ENCODE measurements at places on chromosomes 5 and 9. TPM values are rescaled to one million over a fixed set of nuclear protein-coding genes. Genes with fewer than 3 reads are reported as not detected.

N4BP3 gene
- 11.8 TPM for polyA plus RNA-seq

CCDC171 gene
- polyA plus RNA-seq = 0.19 TPM

GRCh38 chr9:115018547-115019435, 88.4 kb upstream of the TNFSF8 start:
- DNase-seq = no peak

DNA sequence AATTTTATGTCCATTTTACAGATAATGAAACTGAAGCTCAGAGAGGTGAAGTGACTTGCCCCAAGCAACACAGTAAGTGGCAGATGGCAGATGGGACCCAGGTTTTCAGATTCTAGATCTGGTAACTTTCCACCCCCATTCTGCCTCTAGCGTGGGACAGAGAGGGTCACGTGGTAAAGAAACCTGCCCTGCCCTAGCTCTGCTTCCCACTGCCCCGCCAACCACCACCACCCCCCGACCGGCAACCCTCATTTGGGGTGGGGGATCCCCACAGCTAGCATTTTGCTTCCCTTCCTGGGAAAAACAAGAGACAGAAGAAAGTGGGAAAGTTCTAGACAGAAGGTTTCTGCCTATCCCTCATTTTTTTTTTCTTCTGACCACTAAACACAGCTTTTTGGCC, 172.5 kb downstream of the ACTL7B start:
- DNase-seq = no peak

DNA sequence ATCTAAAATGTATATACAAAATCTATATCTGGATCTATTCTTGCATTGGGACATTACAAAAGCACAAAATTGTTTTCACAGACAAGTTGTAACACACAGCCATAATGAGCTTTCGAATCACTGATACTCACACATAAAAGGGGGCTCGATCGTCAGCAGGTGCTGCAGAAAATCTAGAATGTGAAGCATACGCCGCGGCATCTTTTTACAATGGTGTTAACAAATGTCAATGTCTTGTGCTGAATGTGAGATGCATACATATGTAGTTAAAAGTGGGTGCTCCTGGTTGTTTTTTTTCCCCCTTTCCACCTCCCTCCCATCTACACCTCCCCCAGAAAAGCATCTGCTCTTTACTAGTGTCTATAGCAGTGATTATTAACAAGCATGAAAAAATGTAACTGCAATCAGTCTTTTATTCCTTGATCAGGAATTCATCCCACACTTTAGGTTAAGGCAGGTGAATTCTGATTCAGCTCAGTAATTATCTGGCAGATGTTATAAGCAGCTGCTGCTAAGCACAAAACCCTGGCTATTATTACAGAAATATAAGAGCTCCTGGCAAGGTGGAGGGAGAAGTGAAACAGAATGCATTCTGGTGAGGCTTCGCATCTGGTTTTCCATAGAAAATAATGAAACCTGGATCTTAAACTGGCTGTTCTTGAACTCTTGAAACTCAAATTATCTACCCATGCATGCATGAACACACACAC, 114.1 kb downstream of the MPDZ start:
- no peak for DNase-seq

DNA sequence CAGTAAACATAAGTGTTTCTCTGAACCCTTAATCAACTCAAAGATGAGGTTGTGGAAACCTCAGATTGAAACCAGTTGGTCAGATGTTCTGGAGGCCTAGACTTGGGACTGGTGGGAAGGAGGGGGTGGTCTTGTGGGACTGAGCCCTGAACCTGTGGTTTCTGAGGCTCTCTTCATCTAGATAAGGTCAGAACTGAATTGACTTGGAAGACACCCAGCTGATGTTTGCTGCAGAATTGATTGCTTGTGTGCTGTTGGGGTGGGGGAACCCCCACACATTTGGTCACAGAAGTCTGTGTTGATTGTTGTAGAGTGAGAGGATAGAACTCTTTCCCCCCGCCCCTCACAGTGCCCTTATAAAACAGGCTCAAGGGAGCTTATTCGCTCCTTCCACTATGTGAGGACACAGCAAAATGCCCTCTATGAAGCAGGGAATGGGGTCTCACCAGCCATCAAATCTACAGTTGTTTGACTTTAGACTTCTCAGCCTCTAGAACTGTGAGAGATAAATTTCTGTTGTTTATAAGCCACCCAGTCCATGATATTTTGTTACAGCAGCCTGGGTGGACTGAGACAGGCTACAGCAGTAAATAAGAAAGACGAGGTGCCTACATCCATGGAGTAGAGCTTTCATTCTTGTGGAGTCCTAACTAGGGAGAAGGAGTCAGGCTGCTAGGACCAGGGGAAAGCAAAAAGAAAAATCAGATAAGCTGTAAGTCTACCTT, 25.7 kb upstream of the UGCG start:
- DNase-seq = no peak

- no peak for DNase-seq
These were observed 66.0 kb downstream of the PLAC8L1 start for GRCh38 chr5:146039420-146039819.

DNA sequence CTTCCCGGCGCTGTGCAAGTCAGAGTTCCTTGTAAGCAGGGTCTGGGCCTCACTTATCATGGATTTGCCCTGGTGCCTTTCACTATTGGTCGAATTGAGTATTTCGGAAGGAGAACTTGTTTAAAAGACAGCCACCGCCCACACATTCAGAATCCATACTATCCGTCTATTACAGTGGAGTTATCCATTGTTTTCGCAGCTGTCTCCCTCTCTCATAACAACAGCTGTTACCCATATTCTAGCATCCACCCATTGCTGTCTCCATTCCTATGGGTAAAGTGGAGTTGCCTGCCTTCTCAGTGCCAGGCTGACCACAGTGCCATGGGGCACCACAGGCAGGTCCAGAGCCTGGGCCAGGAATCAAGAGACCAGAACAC, 20.2 kb downstream of the FAXDC2 start:
- DNase-seq = no peak

DNA sequence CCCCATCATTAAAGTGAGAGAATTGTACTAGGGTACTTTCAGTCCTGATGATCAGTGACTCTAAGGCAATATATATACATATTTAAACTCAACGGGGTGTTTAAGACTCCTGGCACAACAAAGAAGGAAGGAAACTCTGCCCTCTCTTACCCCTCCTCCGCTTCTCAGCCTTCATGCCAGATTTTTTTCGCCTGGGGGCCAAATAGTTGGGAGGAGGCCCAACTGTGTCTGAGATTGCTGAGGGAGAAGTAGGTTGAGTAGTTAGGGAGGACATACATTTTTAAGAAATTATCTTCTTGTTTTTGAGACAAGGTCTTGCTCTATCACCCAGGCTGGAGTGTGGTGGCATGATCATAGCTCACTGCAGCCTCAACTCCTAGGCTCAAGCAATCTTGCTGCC, 127.7 kb upstream of the SHB start:
- no peak for DNase-seq

DNA sequence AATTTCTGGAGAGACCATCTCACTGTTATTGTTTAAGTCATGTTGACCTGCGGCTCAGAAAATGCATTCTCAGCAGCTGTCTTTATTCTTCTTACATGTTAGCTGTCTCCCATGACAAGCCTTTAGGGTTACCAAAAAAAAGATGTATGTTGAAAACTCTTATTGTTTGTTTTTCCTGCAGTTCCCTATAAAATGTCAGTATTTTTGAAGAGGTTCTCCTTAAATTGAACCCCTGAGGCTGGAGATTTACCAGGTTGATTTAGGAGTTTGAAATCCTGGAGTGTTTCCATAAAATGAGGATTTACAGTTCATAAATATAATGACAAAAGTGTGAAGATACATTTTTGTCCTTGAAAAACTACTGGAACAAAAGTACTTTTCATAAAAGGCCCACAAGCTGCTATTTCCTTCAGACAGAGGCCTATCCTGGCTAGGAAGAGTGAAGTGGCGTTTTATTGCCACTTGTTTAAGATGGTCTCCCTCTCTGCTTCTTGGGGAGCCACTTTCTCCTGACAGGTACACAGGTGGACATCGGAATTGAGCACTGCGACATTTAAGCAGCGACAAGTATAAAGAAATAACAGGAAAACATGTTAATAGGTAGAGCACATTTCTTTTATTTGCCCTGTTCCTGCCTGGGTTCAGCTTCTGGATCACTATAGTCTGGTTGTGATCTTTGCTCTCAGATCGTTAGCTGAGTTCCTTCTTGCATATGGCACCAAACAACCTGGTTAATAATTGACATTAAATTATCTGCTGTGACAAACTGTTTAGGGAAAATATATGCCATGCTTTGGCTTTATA, 344.8 kb upstream of the RPS23 start:
- DNase-seq = no peak

DNA sequence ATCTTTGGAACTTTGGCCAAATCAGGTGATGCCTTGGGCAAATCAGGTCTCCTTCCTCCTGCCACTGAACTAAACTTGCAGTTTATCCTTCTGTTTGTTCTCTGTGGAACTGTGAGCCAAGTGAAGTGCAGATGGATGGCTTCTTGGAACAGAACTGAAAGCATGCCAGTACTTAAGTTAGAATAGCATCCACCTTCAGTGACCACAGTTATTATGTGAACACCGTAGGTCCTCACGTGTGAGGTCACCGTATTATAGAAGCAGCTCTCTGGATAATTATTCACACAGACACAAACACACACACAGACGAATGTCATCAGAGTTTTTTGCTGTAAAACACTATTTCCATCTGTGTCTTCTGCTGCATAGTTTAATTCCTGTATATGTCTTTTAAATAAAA, 162.6 kb downstream of the EFNA5 start:
- no peak for DNase-seq

DNA sequence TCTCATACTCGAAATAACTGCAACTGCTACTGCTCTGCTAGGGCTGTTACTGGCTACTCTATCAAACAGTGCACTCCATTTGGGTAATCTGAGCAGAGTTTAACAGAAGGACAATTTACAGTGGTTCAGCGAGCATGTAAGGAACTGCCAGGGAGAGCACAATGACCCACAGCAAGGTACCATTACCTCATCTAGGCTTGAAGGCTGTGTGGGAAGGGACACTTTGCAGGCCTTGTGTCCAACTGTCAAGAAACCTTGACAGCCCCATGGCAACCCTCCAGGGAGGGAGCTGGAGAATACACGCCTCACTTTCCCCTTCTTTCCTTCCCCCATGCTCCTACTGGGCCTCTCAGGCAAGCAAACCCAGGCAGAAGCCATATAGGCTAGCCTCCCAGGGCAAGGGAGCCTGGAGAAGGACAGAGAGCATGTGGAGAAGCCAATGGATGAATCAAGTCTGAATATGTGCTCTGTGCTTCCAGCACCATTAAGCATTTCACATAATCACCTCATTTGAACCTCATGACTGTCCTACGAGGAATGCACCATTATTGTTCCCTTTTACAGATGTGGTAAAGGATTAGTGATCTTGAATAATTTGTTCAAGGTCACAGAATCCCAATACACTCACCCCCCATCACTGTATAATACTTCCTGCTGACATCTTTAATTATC, 49.9 kb upstream of the JAK2 start:
- peak; percentile 11 for DNase-seq

- no peak for DNase-seq
These were observed 378.4 kb upstream of the IRX4 start for GRCh38 chr5:2261004-2261703.

DNA sequence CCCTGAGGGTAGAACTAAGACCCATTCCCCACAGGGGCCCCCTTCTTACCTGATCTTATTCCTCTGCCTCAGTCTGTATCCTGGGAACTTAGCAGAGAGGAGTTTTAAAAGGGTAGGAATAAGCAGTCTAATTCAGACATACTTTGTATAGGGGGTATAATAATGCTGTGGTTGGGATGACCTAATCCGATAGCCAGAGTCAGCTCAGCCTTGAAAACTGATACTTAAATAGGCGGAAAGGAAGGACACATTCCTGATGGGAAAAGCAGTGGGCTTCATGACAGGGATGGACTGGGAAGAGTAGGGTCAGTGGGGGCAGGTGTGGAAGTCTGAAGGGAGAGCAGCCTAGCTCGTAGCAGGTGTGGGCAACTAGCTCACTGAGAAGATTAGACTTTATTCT, 52.2 kb upstream of the TESK1 start:
- no peak for DNase-seq

All from endothelial cell of umbilical vein (primary cell).